ENCODE measurements at places on chromosomes 5 and 9. TPM values are rescaled to one million over a fixed set of nuclear protein-coding genes. Genes with fewer than 3 reads are reported as not detected.

The SLC45A2 gene
- 0.15 TPM for total RNA-seq

The PLCXD3 gene
- 39.6 TPM for total RNA-seq

The TTLL11 gene
- total RNA-seq, result 6.5 TPM

GRCh38 chr5:97044052-97044451 is 98.4 kb downstream of the LIX1 start:
- peak; percentile 30 for DNase-seq

The SLCO6A1 gene
- total RNA-seq, result not detected

GRCh38 chr5:24693609-24694008 is 48.8 kb upstream of the CDH10 start:
- DNase-seq, result no peak

The PCDHGA8 gene
- total RNA-seq, result 2.9 TPM

- no peak for DNase-seq
Measured at GRCh38 chr9:21381448-21382339, 3.5 kb downstream of the IFNA2 start.

- no peak for DNase-seq
Measured at GRCh38 chr9:125887172-125887571, 140.0 kb downstream of the PBX3 start.

DNA sequence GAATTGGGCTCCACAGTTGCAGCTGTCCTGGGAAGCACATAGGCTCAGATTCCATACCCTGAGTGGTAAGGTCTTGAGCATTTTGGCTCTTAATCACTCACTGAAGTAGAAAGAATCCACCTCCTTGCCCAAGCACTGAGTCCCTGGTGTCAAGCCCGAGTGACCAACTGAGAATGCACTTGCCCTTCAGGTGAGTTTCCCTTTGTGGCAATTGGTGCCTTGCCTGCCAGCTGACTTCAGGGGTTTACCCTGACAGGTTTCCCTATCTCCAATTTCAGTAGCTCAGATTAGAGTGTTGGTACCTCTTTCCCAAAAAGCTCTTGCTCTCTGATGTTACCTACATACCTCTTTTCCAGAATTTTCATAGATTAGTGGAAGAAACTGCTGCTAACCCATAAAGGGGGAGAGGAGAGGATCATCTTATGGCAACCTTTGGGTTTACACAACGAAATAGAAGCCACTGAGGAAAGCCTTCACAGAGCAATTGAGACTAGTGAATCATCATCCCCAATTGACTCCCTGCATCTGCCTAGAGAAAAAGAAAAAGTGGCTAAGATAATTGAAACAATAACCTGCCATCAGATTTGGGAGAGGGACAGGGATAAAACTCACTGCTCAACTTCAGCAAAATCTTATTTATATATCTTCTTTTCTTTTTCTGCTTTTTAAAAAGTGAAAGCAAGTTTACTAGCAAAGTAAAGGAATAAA is 48.6 kb downstream of the CCL28 start:
- no peak for DNase-seq

The STKLD1 gene
- total RNA-seq, result 1.1 TPM

- DNase-seq, result no peak
Measured at GRCh38 chr5:160293901-160294561, 18.3 kb downstream of the CCNJL start.

The BTNL8 gene
- total RNA-seq, result not detected

GRCh38 chr5:57117596-57117995 is 56.3 kb upstream of the GPBP1 start:
- no peak for DNase-seq

DNA sequence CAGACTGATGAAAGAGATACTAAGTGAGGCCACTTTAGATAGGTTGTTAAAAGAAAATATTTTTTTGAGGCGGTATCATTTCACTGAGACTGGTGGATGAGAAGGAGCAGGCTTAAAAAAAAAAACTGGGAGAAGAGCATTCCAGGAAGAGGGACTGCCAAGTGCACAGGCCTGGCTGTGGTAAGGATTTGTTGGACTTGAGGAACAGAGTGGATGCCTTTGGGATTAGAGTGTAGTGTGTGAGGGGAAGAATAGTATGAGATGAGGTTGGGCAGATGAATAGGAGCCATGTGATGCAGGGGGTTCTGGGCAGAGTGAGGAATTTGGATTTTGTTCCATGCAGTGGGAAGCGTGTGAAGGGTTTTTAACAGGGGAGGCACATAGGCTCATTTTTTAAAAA is 57.9 kb downstream of the PBX3 start:
- no peak for DNase-seq

Measured in left cardiac atrium (tissue), 4 donors.